ENCODE measurements at places on chromosomes 1 and 21.

- DNase-seq: peak; percentile 73
These were observed 57.3 kb downstream of the NKAIN1 start for GRCh38 chr1:31182352-31182751.

DNA sequence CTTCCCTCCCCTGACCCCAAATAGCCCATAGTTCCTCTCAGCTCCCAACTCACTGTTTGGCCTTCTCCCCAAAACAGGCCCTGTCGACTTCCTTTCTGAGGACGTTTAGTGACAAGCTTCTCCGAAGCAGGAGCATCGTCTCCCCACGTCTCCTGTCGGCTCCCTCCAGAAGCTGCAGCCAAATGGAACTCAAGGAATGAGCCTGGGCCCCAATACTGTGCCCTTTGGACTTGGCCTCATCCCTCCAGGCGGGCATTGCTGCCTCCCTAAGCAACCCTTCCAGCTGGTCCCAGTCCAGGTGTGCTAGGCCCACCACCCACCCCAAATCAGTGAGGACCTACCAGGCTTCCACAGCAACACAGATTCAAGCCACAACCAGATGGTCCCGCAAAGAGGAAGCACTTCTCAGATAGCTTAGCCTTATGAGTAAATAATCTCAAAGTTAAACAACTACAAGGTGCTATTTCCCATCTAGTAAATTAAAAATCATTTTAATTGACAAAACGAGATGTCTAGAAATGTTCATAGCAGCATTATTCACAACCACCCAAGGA is 33.0 kb downstream of the ACOT7 start:
- DNase-seq: no peak

DNA sequence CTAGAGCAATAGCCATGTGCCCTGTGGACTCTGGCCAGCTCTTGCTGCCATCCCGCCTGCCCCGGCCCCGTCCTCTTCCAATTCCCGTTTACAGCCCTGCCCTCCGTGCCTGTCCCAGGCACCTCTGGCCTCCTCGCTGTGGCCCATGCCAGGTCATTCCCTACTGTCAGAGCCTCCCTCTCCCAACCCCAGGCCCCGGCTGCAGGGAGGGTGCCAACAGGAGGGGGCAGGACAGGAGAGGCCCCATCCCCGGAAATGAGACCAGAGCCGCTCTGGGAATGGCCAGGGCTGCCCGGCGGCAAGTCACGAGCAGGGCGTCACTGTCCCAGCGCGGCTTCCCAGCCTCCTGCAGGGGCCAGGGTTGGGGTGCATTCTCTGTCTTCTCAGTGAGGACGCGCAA is 23.5 kb upstream of the TSPEAR start:
- no peak for DNase-seq

- no peak for DNase-seq
These were observed 103.6 kb upstream of the PTGFR start for GRCh38 chr1:78387201-78387600.

GRCh38 chr1:229557913-229558414 is 543 bp downstream of the ABCB10 start:
- DNase-seq: peak; percentile 67

DNA sequence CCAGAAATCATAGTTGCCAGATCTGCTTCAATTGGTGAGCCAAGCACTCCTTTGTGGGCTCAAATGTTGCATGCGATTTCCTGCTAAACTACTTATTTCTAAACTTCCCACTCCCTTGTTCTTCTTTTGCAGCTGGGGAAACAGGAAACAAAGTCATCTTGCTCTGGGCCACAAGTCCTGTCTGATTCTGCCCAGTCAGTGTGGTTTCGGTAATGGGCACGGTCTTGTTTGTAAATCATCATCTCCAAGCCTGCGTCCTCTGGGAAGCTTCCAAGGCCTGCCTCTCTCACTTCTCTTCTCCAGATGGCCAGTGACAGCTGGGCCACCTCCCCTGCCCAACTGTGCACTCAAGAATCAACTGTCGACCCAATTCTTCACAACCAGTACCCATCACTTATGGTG is 4.4 kb downstream of the S100A8 start:
- DNase-seq: peak; percentile 27

- no peak for DNase-seq
These were observed 5.4 kb upstream of the ZBTB8A start for GRCh38 chr1:32533792-32534327.

DNA sequence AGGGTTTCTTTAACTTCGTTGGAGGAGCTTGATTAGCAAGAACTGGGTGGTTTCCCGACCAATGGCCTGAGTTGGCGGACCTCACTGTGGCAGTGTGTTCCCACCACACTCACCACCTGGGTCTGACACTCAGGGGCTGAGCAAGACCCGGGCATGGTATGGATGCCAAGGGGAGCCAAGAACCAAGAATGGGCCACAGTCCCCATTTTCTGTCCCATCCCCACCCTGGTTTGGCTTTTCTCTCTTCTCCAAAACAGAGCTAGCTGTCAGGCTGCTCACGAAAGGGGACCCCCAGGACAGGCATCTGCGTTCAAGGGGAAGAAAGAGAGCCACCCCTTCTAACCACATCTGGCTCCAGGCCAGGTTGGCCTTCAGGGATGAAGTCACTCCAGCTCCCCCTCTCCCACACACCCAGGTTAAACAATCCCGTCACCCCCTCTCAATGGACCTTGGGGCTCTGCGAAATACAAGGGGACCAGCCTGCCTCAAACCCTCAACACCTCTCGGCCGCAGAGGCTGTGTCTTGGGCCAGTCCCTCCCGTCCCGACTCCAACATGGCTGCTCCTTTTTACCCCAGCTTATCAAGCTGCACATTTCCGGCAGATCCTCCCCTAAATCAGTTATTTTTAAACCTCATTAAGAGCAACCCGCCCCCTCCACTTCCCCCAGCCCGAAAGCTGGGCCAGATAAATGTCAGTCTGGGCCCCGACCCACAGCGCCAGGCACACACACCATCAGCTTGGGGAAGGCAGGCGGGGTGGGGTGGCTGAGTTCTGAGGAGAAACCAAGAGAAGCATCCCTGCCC is 3.4 kb downstream of the TAGLN2 start:
- DNase-seq: no peak

- DNase-seq: no peak
These were observed 13.1 kb upstream of the LHX4 start for GRCh38 chr1:180217006-180217405.

GRCh38 chr1:16986560-16986959 is 6.1 kb upstream of the MFAP2 start:
- DNase-seq: no peak

DNA sequence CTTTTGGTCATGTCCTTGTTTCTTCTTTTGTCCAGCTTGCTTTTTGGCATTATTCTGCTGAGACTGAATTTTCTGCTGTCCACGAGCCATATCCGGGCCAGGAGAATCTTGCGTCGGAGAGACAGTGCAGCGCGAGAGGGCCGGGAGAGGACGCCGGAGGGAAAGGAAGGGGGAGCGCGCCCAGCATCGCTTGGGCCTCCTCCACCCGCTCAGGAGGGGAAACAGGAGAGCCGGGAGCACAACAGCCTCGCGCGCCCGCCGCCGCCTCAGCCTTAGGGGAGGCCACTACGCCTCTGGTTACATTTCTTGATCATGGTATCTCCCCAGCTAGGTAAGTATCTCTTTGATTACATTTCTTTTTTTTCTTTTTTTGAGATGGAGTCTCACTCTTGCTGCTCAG is 7.4 kb upstream of the DEGS1 start:
- DNase-seq: no peak

All from liver (tissue), 10 donors.